ENCODE measurements at places on chromosomes 5 and 9. TPM values are rescaled to one million over a fixed set of nuclear protein-coding genes. Genes with fewer than 3 reads are reported as not detected.

- DNase-seq: no peak
These were observed 66.6 kb downstream of the ZNF474 start for GRCh38 chr5:122195802-122196394.

DNA sequence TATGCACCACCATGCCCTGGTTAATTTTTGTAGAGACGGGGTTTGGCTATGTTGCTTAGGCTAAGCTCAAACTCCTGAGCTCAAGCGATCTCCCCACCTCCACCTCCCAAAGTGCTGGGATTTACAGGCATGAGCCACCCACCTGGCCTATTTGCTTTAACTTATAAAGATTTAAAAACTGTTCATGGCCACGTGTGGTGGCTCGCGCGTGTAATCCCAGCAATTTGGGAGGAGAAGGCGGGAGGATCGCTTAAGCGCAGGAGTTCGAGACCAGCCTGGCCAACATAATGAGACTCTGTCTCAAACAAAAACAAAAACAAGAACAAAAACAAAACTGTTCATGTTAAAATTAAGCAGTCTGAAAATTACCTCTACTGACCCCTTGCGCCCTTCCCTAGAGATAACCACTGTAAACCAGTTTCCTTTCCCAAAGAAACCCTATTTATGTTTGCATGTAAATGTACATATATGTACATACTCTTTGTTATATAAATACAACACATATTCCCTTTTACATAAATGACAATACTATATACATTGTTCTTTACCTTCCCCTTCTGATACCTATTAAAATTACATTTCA, 1.5 kb downstream of the AK6 start:
- DNase-seq: no peak

Gene GFRA3
- not detected for total RNA-seq

DNA sequence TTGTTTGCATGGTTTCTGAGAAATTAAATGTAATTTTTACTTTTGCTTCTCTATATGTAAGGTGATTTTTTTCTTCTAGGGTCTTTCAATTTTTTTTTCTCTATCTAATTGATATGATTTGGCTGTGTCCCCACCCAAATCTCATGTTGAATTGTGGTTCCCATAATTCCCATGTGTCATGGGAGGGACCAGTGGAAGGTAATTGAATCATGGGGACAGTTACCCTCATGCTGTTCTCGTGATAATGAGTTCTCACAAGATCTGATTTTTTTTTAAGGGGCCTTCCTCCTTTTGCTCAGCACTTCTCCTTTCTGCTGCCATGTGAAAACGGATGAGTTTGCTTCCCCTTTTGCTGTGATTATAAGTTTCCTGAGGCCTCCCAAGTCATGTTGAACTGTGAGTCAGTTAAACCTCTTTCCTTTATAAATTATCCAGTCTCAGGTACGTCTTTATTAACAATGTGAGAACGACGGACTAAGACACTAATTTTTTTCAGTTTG, 150.8 kb downstream of the MTRR start:
- no peak for DNase-seq

Gene PTPDC1
- total RNA-seq: 5.6 TPM

Data from activated CD8-positive, alpha-beta T cell treated with anti-CD3 and anti-CD28 coated beads for 36 hours (primary cell).